ENCODE measurements at places on chromosomes 1 and 21.

- no peak for DNase-seq
Measured at GRCh38 chr1:28329395-28330153, 734 bp downstream of the MED18 start.

GRCh38 chr1:201709564-201710295 is 119.2 kb upstream of the IPO9 start:
- peak; percentile 73 for DNase-seq

DNA sequence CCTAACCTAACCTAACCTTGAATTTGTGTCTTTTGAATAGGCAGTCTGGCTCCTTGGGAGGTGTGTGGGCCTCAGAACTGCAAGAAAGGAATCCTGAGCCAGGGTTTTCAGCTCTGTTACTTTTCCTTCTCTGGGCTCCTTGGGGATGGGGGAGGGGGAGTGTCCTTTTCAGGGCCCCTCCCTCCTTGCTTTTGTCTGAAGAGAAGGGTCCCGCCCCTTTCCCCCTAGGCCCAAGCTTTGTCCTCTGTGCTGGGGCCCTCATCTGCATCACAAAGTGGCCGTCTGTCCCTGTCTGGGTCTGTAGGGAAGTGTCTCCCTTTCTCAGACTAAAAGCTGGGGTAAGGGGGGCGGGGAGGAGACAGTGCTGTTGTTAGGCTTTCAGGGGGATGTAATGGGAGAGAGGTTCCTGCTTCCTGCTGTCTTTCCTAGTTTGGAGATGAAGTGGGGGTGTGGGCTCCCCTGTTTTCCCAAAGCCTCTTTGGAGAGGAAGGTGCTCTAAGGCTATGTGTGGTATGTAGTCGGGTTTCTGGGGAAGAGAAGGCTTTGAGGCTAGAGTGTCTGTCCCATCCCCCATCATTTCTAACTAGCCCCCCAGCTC is 3.1 kb downstream of the AGO1 start:
- DNase-seq, result no peak

GRCh38 chr1:65959896-65960567 is 167.3 kb downstream of the PDE4B start:
- DNase-seq, result no peak

DNA sequence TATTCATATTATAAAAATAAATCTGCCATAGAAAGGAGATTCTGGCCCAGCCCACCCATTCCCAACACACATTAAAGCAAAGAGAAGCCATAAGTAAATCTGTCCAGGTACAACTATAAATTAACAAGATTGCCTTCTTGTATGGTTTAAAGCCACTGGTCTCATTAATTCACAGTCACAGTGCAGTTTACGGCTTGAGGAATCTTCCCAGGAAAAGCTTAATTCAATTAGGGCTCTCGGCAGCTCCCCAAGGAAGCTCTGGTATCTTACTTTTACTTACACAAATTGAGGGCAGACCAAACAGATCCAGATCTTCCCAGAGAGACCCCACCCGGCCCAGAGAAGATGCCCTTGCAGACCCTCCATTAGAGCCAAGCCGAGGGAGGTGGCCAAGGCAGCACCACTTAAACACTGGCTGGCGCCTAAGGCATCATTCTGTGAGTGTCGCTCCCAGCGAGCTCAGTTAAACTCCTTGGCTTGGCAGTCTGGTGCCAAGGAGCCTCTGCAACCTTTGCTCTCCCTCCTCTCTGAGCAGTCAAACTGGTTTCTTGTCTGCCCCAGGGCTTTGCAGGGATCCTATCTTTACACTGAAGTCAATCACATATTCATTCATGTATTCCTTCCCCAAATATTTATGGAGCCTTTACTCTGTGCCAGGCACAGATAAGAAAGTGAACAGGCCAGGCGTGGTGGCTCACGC is 10.7 kb downstream of the SLC9A1 start:
- no peak for DNase-seq

- no peak for DNase-seq
Measured at GRCh38 chr21:35048183-35048601, 910 bp downstream of the RUNX1 start.

DNA sequence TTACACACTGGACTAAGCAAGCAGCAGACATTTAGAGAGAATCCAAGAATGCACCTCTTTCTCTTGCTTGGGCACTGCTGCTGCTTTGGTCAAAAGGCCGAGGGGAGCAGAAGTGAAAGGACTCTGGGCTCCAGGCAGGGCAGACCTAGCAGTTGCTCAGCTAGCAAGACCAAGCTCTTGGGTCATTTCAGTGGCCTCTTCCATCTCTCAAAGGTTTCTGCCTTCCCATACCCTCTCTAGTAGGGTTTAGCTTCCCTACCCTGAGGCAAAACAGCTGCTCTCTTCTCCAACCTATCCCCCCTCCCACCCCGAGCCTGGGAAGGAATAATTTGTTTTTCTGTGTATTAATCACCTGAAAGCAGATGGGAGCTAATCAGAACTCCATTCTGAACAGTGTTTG is 25.8 kb downstream of the TFAP2E start:
- DNase-seq, result no peak

GRCh38 chr1:154270833-154271232 is 1.6 kb upstream of the HAX1 start:
- no peak for DNase-seq

GRCh38 chr1:2875707-2876561 is 74.4 kb upstream of the TTC34 start:
- peak; percentile 31 for DNase-seq

GRCh38 chr21:41210426-41211059 is 42.6 kb downstream of the BACE2 start:
- DNase-seq, result no peak

GRCh38 chr1:31439276-31439675 is 26.3 kb downstream of the SERINC2 start:
- no peak for DNase-seq

GRCh38 chr1:200386416-200386815 is 23.4 kb downstream of the ZNF281 start:
- DNase-seq, result no peak

DNA sequence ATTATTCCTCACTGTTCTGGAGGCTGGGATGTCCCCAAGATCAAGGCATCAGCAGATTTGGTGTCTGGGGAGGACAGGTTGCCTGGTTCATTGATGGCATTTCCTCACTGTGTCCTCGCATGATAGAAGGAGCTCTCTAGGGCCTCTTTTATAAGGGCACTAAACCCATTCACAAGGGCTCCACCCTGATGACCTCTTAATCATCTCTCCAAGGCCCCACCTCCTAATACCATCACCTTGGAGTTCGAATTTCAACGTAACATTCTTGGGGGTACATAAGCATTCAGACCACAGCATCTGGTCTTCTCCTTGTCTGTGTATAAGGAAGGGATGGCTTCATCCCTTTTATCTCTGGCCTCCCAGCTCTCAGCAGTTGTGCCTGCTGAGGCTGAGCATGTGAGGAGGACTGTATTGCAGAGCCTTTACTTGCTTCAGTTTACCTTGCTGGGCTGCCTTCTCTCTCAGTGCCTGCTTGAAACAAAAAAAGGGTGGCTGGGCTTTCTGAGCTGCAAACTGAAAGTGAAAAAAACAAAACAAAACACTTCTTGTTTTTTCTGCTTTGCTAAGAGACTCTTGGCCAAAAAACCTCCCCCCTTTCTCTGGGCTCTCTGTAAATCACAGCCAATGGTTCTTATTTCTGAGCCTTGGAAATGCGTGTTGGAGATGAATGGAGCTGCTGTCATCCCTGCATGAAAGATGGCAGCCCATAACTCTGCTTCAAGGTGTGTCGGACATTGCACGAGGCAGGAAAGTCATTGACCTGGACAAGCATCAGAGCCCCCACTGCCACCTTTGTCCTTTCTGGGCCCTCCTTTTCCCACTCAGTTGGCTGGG is 75.8 kb downstream of the RHOU start:
- DNase-seq, result no peak

DNA sequence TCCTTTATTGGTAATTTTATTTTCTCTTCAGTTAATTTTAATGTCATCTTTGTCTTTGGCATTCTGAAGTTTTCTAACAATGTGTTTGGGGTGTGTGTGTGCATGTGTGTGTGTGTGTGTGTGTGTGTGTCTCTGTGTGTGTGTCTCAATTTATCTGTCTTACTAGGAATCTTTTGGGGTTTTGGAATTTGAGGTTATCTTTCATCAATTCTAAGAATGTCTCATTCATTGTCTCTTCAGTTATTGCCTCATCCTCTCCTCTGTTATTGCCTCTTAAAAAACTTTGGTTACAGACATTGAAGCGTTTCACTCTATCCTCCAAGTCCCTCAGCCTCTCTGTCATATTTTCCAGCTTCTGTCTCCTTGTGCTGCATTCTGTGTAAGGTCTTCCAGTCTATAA is 18.1 kb upstream of the SAMD13 start:
- DNase-seq, result no peak

DNA sequence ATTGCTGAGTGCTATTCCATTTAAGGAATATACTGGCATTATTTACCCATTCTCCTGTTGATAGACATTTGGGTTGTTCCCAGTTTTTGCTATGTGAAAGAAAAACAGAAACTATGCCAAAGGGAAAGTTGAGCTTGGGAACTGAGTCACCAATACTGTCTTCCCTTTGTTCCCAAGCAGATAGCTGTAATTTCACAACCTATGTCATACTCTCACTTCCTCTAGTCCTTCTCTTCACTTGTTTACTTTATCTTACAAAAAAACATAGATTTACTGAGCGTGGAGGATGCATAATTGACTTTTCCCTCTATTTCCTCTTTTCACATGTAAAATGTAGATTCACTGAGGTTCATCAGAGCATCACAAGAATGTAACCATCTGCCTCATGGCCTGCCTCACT is 32.4 kb upstream of the PGBD5 start:
- DNase-seq, result no peak

DNA sequence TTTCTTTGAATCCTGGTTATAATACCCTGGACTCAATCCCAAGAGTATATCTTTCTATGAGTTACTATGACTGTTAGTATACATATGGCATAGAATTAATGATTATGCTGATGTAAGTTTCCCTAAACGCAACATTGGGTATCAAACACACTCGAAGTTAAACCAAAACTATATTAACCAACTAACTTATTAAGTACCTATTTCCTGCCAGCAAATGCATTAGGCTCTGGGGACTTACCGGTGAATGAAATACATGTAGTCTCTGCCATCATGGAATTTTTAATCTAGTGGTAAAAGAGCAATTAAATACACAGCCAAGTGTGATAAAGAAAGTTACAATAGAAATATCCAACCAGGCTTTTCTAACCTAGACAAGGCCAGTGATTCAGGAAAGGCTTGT is 193.6 kb upstream of the ADGRL2 start:
- no peak for DNase-seq

- DNase-seq, result no peak
Measured at GRCh38 chr1:235017719-235018118, 110.9 kb downstream of the TOMM20 start.

- DNase-seq, result no peak
Measured at GRCh38 chr1:87208931-87209330, 119.7 kb upstream of the LMO4 start.
